ENCODE measurements at places on chromosomes 1 and 21.
A peak's percentile ranks its signal among the peaks of the same experiment; 100 is the strongest.

DNA sequence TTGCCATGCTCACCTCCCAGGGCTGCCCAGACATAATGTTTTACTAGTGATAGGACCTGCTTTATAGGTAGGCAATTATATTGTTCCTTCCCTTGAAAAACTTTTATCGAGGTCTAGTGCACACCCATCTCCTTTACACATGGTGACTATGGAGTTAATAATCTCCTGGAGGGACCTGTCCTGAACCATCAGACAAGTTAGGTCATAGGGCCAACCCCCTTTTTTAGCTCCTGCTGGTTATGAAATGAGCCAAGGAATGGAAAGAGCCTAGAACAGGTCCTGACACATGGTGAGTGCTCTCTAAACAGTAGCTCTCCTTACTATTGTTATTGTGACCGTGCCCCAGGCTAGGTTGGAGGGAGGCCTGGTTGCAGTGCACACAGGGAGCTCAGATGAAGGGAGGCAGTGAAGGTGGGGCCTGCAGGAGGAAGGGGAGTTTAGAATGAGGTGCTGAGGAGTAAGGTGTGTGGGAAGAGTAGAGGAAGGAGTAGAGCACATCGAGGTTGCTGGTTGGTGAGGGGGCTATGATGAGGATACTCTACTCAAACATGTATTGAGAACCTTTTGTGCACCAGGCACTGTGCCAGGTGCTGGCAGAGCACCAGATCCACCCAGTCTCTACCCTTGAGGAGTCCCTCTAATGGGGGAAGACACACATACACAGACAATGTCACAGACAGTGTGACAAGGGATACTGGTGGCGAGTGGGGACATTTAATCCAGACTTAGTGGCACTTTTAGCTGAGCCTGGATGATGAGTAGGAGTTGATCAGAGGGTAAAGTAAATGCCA, 14.1 kb upstream of the LMNA start:
- DNase-seq = peak; percentile 86

- no peak for DNase-seq
These were observed 69.5 kb downstream of the PIK3CD start for GRCh38 chr1:9720785-9721605.

- DNase-seq = no peak
These were observed 49.0 kb downstream of the SFPQ start for GRCh38 chr1:35143737-35144508.

GRCh38 chr1:19400192-19400611, 85.1 kb downstream of the CAPZB start:
- DNase-seq = no peak

DNA sequence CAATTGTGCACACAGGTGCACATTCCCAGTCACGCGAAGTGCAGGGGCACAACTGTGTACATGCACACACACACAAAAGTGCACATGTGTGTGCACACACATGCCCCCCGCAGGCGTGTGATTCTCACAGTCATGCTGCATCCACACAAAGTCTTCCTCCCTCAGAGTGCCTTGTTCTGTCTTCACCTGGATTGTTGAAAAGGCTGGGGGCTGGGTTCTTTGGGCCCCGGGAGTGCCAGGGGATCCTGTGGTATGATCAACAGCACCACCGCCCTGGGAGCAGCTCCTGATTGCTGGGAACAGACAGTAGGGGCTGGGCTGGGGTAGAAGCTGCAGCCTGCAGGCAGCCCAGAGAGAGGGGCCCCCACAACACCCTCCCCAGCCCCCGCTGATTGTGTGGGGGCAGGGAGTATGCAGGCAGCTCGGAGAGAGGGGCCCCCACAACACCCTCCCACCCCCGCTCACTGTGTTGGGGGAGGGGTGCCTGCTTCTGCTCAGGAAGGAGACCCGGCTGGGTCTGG, 3.4 kb downstream of the COL18A1 start:
- DNase-seq = no peak

DNA sequence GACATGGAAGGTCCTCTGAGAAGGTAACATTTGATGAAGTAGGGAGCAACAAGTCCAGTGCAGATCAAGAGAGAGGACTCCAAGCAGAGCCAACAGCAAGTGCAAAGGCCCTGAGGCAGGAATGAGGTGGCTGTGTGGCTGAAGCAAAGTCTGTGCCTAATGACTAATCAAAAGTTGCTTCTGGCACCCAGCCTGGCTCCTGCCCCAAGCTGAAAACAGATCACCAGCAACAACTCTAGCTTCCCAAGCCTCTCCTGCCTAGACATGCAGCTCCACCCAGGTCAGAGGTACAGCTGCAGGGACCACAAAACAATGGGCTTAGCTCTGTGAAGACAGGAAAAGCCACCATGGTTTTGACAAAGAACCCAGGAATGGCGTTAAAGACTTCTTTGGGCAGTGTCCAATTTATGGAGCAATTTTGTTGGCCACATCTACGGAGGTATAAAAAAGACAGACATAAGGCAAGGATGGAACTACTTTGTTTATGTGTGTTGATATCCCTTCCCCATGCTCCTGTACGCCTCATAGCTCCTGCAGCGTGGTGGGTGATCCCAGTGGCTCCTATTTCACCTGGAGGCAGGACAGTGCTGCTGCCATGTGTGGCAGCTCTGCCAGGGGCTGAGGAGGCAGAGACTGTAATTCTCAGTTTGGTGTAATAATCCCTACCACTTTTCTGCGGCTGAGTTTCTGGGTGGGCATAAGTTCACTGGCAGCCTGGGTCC, 26.4 kb upstream of the IGSF3 start:
- DNase-seq = peak; percentile 98

GRCh38 chr1:158098256-158098655, 82.4 kb upstream of the CD1D start:
- DNase-seq = no peak

GRCh38 chr1:238409191-238409850, 518.6 kb upstream of the ZP4 start:
- peak; percentile 15 for DNase-seq

DNA sequence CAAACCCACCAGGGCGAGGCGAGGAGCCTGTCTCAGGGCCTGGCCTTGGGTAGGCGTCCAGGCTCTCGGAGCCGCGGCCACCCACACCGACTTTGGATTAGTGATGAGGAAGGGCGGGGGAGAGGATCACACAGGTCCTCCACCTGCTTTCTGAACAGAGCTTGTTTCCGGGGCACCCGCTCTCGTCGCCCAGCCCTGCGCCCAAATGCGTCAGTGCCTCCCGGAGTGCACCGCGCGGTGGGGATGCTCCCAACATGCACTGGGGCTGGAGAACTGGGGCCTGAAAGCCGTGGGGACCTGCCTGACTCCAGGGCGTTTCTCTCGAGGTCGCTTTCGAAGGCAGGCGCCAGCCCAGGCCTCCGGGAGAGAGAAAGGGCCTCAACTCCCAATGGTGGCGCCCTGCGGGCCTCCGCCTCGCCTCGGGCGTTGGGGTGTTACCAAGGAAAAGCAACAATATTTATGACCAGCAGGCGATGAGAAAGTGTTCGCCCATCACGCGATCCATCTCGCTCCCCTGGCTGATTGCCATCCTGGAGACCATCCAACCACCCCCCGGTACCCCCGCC, 8.9 kb upstream of the LHX8 start:
- no peak for DNase-seq

DNA sequence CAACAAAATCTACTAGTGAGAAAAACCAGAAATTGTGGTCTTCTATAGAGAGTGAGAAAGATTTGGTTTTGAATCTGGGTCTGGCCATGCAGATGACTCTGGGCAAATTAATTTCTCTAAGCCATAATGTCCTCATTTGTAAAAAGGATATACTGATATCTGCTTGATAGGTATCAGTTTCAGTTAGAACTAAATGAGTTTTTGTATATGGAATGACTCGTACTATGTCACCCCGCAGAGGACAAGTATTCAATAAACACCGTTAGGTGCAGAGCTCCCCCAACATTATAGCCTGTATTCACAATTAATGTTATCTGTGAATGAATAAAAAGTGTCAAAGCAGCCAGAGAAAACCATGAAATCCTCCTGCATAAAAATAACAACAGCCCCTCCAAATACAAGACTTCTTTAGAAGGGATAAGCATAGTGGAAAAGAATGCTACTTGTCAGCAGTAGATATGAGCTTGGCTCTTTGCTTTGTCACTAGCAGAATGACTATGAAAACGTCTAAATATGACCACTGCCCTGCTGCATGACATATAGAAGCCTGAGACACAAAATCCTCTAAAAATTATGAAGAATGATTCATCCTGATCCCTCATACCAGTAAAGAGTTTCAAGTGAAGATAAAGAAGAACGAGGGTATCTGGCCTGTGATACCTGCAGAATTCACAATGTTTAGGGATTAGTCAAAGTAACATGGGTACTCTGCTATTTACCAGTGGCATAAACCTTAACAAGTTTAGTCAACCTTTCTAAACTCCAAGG, 17.8 kb downstream of the SCAF4 start:
- DNase-seq = peak; percentile 13

- no peak for DNase-seq
These were observed 3.0 kb upstream of the AIM2 start for GRCh38 chr1:159079525-159079924.

- DNase-seq = no peak
These were observed 6.3 kb upstream of the GOLT1A start for GRCh38 chr1:204219971-204220616.

DNA sequence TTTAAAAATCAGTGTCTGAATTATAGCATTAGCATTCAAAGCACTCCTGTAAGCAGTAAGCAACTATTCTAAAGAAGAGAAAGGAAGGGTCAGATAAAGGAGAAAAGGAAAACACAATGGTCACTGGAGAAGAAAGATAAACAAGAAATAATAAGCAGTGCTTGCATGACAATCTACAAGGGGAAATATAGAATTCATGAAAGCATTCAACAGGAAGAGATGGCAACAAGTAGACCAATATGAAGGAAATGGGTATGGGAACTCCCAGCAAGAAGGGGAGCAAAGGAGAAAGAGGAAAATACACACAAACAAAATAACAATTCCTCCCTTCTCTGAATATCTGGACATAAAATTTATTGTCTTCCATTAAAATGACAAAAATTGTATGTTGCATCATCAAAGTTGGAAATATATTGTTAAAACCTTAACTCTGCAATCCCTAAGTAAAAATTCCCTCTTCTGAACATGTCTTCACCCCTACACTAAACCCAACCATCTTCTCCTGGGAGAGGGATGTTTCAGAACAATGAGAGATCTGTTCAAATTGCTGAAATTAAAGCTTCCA, 206.3 kb upstream of the SAMSN1 start:
- DNase-seq = no peak

GRCh38 chr1:67817319-67817718, 15.9 kb downstream of the GNG12 start:
- DNase-seq = no peak

DNA sequence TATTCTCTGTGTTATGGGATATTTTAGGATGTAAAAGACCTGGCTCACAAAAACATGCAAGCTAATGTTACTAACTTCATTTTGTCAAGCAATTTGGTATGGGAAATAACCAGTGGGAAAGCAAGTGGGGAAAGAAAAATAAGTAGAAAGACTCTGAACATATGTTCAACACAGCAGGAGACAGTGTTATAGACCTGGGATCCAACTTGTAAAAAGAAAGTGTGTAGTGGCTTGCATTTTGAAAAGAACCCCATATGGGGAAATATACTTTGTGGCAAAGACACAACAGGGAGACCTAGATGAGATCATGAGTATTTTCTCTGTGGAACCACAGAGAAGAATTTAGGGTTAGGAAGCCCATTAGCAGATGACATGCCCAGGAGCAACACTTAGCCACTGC, 212.7 kb upstream of the NRIP1 start:
- no peak for DNase-seq

- no peak for DNase-seq
These were observed 175.9 kb downstream of the LHX8 start for GRCh38 chr1:75310067-75310466.

DNA sequence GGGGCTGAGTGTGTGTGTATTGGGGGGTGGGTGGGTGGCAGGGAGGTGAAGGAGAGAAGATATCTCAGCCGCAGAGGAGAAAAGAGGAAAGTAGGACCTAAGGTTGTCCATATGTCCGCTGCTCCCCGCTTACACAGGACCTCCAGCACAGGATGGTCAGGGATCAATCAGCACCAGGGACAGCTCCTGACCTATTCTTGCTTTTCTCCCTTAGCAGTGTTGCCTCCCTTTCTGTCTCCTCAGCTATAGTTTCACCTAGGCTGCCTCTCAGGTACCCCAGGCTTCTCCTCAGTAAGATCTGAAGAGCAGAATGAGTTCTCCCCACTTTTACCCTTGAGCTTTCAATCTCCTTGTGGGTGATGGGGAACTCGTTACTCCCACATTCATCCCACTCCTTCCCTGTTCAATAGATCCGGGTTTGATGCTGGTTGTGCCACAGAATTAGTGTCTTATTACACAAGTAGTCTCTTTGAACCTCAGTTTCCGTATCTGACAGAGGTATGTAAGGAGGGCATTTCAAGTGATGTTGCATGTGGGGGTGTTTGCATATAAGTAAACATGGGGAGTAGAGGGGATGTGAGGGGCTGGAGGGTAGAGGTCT, 1.4 kb upstream of the DPH2 start:
- no peak for DNase-seq

DNA sequence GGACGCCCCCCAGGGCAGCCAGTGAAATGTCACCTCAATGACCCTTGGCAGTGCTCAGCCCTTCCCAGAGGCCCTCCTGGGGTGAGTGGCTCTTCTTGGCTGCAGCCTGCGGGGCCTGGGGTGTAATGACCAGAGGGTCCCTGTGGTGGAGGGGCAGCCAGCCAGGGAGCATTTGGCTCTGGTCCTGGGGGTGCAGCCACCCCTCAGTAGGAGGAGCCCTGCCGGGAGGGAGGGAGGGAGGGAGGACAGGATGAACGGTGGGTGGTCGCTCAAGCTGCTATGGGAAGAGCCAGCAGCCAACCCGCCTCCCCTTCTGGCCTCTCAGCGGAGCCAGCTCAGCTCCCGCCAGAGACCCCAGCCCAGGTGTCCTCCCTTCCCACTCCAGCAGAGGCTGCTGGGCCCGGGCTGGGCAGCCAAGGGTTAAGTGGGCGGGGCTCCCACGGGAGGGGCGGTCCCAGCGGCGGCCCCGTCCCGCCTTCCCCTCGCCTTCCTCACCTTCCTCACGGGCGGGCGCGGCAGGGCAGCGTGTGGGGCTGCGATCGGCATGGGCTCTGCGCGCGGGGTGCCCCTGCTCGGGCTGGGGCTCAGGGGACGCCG, 9.0 kb upstream of the PLCH2 start:
- DNase-seq = no peak

GRCh38 chr1:66532798-66533783, 862 bp upstream of the SGIP1 start:
- peak; percentile 29 for DNase-seq

DNA sequence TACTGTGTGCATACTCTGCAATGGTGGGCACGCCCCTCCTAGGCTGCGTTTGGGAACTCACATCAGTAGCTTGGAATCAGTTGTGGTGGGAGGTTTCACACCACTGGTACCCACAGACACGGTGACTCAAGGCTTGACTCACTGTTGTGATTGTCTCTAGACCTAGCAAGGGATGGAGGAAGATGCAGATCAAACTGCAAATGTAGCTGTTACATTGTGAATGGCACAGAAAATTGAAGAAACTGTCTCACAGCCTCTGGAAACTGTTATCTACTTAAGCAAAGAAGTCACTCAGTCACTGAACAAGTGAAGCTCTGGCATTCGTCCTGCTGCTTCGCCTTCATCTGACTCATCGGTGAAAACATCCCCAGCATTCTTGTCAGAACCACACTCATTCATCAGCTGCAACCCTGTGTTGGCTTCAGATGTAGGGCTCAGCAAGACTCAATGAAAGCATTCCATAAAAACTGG, 59.5 kb downstream of the POFUT2 start:
- peak; percentile 85 for DNase-seq

- no peak for DNase-seq
These were observed 688 bp downstream of the SCAMP3 start for GRCh38 chr1:155261493-155261851.

Measured in bronchial epithelial cell (primary cell).